Activated CD4-positive, alpha-beta memory T cell treated with anti-CD3 and anti-CD28 coated beads for 36 hours (primary cell): ENCODE measurements at places on chromosomes 5 and 9.

DNA sequence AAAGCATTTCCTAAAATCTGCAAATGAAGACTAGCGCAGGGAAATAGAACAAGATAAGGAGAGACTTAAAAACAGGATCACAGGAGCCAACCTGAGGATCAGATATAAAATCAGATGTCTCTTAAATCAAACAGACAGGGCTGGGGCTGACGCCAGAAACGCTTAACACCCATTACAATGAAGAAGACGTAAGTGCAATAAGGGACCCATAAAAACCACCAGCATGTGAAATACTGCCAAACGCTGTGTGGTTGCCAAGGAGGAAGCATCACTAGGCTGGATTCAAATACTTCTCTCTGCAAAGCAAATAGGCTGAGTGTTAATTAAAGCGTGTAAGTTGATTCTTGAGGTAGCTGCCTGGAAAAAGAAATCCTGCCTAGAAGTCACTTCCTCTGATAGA lies 74.4 kb upstream of the ATP10B start:
- DNase-seq = no peak

DNA sequence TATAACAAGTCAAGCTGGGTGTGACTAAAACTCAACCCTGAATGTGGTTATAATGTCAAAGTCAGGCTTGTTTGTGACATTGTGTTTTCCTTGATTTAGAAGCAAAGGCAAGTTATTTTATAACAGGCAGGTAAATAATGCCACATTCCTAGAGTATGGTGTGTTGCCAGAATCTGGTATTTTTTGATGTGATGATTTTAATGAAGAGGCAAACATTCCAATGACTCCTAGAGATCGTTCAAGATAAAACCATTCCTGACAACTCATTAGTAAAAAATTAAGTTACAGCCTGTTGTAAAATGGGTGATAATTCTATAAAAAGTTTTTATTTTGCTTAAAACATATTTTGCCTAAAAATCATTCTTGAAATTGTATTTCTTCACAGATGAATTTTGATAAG lies 60.0 kb downstream of the RAB14 start:
- no peak for DNase-seq

GRCh38 chr9:114156657-114157421 lies 1.5 kb downstream of the COL27A1 start:
- DNase-seq = peak; percentile 33

GRCh38 chr5:54672871-54673270 lies 155.3 kb downstream of the SNX18 start:
- no peak for DNase-seq

- no peak for DNase-seq
Observed at GRCh38 chr5:30809933-30810332, 383.6 kb upstream of the CDH6 start.

GRCh38 chr9:134695144-134695543 lies 53.5 kb downstream of the COL5A1 start:
- DNase-seq = no peak

GRCh38 chr9:129398961-129399633 lies 221.0 kb upstream of the IER5L start:
- no peak for DNase-seq

- no peak for DNase-seq
Observed at GRCh38 chr5:149585910-149586309, 4.6 kb downstream of the ARHGEF37 start.

DNA sequence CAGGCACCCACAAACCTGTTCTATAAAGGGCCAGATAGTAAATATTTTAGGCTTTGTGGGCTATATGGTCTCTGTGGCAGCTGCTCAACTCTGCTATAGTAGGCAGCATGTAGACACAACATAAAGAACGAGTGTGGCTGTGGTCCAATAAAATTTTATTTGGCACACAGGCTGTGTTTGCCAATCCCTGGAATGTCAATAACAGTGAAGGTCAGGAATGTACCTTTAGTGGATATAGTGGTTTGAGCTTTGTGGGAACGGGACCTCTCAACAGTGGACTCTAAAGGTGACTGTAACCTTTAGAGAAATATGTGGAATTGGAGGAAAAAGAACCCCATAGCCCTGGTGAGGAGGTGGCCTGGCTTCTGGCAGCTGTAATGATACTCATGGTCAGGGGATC lies 145.2 kb downstream of the MAST4 start:
- no peak for DNase-seq

GRCh38 chr5:61306531-61307131 lies 25.4 kb upstream of the ZSWIM6 start:
- peak; percentile 62 for DNase-seq

GRCh38 chr9:98883276-98883675 lies 60.4 kb upstream of the COL15A1 start:
- DNase-seq = no peak

DNA sequence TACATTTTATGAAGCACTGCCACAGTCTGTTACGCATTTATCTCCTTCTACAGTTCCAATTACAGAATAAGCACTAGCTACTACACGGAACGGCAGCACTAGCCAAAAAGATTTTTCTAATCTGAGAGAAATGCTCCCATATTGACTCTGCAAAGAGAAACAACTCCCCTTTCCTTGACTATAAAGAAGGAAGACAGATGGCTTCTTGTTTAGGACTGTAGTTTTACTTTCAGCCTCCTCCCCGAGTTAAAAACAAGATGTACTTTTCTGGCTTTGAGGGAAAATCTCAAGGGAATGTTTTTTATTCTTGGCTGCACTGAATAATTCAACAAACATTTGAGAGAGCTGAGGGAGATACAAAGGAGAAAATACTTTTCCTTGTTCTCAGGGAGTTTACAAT lies 1.9 kb upstream of the SLC44A1 start:
- DNase-seq = no peak

DNA sequence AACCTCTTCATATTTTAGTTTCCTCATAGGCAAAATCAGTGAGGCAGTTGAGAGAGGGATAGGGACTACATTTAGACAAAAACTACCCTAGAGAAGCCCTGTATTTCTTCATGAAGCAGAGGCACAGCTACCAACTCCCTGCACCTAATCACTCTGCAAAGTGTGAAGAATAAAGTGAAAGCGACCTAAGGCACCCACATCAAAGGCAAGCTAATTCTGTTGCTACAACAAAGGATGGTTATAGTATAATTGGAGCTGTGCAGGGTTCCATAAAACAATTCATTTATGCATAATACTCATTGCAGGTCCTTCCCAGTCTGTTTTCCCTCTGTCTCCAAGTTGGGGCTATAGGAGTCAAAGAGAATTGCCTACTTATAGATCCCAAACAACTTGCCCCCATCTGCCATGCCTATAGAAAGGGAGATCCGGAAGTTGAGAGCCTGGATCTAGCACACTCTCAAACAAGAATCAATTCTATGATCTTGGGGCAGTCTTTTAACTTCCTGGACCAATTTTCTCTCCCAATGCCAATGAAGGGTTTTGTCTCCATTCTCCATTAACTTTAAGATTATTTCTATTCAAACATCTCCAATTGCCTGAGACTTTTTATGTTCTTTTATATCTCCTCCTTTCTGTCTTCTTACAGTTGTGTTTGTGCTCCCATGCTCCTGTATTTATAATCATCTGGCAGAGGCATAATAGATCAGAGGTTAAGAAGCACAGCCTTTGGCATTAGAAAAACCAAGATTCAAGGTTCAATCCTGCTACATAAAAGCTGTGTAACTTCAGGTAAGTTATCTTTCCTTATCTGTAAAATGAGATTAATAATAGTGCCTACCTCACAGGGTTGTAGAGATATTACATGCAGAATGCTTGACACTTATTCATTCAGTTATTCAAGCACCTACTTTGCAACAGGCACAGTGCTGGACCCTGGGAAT lies 56.0 kb upstream of the PTGER4 start:
- no peak for DNase-seq

GRCh38 chr5:119340597-119341218 lies 15.1 kb upstream of the TNFAIP8 start:
- DNase-seq = peak; percentile 78

DNA sequence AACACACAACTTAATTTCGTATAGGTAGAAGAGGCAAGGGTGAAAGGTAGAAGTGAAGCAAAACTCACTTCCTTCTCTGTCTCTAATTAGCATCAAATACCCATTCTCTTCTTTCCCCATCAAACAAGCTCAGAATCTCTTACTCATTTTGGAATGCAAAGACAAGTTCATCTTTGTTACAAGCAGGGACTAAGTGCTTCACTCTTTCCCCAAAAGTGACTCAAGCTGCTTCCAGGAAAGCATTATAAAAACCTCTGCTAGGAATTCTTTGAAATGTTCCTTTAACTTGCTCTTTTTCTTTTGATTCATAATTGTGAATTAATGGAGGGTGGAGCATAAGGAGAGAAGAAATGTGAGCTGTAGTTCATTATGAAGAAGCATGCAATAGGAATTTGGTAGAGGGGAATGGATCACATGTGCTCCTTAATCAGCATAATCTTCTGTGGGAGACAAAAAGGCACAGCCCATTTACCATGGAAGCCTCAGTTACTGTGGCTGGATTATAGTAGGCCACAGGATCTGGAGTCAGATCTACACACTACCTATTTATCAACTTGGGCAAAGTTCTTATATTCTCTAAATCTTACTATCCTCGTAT lies 109.5 kb upstream of the DPYSL3 start:
- no peak for DNase-seq

- peak; percentile 93 for DNase-seq
Observed at GRCh38 chr5:139392678-139393496, 2.0 kb downstream of the PROB1 start.

DNA sequence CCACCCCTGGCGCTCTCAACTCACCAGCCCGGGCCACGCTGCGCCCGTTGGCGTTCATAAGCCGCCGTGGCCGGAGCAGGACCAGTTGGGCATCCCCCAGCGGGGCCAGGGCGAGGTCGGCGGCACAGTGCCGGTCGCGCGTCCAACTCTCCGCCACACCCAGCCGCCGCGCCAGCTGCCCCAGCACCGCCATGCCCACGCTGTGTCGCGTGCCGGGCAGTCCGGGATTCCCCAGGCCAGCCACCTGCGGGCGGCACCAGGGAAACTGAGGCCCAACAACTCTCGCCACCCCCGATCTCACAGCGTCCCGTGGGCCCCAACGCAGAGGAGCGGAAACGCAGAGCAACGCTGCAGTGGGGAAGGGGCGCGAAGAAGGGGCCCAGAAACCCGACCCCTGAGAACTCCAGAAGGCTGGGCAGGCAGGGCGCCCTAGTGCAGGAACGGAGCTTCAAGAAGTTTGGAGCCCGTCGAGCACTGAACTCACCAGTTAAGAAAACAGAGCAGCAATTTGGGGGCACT lies 453 bp downstream of the PTRH1 start:
- peak; percentile 32 for DNase-seq

GRCh38 chr5:80254767-80255430 lies 949 bp downstream of the SERINC5 start:
- peak; percentile 50 for DNase-seq
